Activated T-cell treated with anti-CD3 and anti-CD28 coated beads for 24 hours (primary cell): ENCODE measurements at places on chromosomes 3 and 15.

DNA sequence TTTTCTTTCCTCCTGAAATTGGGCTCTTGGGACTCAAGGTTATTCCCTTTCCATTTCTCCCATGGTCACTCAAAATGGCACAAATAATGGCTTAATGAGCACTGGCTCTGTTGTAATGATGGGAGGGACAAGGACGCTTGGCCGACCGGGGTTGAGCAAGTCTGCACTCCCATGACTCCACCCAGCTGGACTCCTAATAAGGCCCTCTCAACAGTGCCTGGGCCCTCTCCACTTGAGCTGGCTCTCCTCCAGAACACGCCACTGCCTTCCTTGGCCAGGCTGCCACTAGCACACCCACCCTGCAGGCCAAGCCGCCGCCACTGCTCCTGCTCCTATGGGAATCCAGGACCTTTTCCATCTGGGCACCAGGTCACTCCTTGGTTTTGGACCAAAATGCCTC lies 42.3 kb downstream of the ADCY5 start:
- DNase-seq, result no peak

- no peak for DNase-seq
Measured at GRCh38 chr3:126373146-126373613, 16.0 kb upstream of the KLF15 start.

DNA sequence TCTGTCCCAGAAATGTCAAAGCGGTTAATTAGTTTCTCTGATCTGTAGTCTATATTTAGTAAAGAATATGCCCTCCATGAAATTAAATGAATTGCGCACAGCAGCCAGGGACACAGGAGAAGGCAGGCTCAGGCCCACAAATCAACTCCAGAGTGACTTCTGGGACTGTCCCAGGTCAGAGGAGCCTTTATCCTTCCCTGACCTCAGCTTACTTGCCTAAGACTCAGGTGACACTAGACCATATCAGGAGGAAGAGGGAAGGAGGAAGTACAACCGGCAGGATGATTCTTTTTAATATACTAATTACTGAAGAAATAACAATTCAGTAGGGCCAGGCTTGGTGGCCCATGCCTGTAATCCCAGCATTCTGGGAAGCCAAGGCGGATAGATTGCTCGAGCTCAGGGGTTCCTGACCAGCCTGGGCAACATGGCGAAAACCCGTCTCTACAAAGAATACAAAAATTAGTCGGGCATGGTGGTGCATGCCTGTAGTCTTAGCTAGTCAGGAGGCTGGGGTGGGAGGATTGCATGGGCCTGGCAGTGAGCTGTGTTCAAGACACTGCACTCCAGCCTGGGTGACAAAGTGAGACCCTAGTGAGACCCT lies 1.8 kb upstream of the GPR15 start:
- no peak for DNase-seq

DNA sequence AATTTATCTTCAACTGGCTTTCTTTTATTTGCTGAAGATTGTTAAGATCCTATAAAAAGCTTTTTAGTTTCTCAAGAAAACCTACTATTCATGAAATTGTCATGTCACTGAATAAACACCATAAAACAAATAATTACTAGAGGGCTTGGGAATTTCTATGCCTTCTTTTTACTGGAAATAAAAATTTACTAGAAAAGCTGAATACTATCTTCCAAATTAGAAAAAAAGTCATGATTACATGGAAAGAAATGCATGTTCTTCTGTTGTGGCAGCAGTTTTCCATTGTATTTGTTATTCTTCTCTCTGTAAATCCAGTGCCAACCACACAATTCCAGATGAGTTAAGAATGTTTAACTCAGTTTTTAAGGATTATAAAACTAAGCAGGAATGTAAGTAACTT lies 153.8 kb downstream of the RAP2B start:
- no peak for DNase-seq

DNA sequence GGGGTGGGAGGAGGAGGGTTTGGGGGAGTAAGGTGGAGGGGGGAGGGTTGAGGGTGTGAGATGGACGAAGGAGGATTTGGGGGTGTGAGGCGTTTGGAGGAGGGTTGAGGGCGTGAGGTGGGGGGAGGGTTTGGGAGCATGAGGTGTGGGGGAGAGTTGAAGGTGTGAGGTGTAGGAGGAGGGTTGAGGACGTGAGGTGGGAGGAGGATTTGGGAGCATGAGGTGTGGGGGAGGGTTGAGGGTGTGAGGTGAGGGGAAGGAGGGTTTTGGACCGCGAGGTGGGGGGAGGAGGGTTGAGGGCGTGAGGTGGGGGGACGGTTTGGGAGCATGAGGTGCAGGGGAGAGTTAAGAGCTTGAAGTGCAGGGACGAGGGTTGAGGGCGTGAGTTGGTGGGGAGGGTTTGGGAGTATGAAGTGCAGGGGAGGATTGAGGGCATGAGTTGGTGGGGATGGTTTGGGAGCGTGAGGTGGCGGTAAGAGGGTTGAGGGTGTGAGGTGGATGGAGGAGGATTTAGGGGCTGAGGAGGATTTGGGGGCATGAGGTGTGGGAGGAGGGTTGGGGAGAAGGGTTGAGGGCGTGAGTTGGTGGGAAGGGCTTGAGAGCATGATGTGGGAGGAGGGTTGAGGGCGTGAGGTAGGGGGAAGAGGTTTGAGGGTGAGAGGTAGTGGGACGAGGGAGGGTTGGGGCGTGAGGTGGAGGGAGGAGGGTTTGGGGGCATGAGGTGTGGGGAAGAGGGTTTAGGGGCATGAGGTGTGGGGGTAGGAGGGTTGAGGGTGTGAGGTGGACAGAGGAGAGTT lies 1.2 kb downstream of the MLF1 start:
- DNase-seq, result no peak

DNA sequence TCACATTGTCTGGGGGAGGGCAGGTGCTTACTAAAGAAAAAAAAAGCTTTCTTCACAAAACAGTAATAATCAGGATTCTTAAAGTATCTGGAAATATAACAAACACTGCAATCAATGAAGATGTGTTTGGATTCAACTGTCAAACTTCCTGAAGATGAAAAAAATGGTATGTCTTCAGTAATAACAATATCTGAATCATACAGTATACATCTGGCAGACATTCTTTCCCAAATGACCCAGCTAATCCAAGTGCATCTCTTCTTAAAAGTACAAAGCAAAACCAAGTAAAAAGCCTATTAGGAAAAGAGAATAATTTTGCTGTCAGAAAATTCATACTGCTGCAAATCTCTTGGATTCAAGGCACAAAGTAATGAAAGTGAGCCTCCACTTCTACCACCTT lies 145.0 kb upstream of the MCTP2 start:
- no peak for DNase-seq

DNA sequence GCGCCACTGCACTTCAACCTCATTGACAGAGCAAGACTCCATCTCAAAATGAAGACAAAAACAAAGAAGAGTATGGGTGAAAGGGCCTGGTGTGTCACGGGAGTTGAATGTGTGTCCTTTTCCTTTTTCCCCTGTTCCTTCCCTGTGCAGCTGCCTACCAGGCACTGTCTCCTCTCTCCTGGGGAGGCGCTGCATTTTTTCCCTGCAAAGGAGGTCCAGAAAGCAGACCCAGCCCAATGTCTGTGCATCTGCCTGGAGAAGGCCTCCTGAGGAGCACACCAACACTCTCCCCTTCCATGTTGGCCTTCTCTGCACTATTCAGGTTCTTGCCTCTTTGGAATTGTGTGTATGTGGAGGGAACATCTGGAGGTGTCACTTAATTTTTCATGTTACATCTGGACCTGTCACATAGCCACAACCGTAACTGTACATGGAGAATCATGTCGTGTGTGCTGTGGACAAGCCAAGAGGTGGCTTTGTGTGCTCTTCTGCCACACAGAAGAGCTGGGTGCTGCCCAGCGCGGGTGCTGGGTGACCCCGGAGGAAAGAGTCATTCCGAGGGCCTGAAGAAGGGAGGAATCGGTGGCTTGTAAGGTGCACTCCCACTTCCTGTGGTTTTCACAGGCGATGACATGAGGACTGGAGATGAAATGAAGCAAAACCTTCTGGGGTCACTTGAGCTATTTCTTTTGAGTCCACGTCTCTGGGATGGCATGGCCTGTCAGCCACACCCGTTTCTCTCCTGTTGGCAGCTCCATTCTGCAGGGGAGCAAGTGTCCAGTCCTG lies 46.5 kb upstream of the CGNL1 start:
- DNase-seq, result no peak

GRCh38 chr15:47301481-47301880 lies 415.8 kb upstream of the SEMA6D start:
- no peak for DNase-seq

DNA sequence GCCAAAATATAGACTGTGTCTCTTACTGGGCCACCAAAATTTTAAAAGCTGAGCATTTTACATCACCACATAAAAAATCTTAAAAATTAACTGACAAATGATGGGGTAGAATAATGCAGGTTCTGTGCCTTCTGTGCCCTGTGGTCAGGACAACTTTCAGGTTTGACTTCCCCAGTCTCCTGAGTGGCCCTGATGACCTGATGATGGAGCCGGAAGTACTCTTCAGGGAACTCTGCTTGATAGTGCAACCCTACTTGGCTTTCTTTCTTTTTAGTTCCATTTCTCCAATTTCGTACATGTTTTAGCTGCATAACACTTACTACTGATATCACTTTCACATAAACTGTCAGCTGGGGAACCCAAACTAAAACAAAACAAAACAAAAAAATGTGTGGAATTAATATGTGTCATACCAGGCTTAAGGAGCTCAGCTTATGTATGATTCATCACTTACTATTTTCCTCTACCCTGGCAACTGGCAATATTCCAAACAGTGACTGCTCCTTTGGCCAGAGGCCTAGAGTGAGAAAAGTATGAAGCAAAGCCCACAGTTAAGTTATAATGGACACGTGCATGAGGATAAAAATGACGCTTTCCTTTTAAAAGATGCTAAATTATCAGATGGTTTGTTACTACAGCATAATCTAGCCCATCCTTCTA lies 194.3 kb downstream of the BCHE start:
- DNase-seq, result no peak

DNA sequence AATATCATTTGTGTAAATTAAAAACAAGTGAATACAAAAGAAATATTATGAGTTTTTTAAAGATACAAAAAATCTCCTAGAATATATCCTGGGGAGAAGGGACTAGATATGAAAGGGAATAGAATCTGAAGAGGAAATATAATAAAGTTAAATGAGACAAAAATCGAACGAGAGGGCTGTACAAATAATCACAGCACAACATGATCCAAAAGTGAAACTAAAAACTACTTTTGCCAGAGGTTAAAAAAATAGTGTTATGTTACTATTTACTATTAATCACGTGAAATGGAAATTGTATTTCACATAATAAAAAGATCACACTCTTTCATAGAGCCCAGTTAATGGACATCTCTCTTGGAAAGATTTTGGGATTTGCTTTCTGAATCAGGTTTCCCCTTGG lies 28.6 kb downstream of the CGGBP1 start:
- DNase-seq, result no peak

DNA sequence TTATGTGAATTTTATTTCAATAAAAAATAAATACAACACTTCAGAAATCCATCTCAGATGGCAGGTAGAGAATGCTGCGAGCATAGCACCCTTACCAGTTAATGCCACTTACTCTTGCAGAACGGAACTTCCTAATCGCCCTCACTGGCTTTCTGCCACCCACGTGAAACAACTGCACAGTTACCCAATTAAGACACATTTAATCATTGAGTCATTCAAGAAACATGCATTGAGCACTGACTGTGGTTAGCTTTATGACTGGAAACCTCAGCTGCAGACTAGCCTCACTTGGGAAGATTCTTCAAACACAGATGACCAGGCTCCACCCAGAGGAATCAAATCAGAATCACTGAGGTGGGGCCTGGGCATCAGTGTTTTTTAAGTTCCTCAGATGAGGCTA lies 5.6 kb upstream of the MFGE8 start:
- DNase-seq, result no peak

- no peak for DNase-seq
Measured at GRCh38 chr3:31029706-31030105, 135.2 kb upstream of the GADL1 start.

DNA sequence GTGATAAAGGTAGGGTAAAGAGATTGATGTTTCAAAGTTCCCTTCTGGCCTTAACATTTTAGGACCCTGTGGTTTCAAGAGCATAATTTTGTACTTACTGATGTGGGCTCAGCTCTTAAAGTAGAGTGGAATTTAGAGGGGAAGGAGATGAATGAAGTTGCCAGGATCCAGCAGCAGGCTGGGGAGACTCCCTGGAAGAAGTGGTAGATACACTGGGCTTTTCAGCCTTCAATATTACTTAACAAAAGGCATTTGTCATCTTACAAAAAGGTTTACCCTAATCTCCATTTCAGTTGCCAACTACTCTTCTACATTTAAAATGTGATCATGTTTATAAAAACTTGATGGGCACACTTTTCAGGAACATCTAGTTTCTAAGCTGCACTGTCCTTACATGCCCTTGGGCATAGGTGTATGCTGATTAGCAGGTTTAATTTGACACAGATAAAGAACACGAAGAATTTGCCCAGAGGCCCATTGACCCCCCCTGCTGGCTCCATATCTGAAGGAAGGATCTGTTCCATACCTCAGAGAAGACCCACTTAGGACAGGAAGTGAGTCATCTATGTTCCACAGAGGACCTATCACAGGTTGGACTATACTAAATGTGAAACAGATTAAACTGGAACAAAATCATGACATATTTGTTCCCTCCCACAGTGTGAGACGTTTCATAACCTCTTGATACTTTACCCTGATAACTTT lies 93.0 kb upstream of the LPP start:
- DNase-seq, result peak; percentile 61

GRCh38 chr3:42535981-42536784 lies 33.7 kb downstream of the VIPR1 start:
- no peak for DNase-seq

DNA sequence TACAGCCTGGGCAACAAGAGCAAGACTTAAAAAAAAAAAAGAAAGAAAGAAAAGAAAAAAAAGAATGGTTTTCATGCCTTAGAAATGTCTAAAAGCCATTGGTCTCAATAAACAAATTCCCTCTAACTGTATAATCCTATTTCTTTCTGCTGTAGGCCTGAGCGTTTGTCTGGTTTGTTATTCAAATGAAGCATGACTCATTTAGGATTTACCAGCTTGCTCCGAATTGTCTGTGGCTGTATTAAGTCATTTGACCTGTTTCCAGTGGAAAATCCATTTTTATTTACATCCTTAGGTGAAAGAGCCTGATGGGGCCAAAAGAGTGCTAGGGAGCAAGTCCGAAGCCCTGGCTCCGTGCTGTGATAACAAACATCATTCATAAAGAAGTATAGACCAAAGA lies 73.8 kb downstream of the BDH1 start:
- no peak for DNase-seq

- DNase-seq, result no peak
Measured at GRCh38 chr3:179853176-179853575, 183.6 kb downstream of the PEX5L start.
